Hematopoietic multipotent progenitor cell treated with erythropoietin and hydrocortisone succinate and interleukin-3 and kit ligand, for 17 days (in vitro differentiated cells): ENCODE measurements at places on chromosomes 3 and 15.

DNA sequence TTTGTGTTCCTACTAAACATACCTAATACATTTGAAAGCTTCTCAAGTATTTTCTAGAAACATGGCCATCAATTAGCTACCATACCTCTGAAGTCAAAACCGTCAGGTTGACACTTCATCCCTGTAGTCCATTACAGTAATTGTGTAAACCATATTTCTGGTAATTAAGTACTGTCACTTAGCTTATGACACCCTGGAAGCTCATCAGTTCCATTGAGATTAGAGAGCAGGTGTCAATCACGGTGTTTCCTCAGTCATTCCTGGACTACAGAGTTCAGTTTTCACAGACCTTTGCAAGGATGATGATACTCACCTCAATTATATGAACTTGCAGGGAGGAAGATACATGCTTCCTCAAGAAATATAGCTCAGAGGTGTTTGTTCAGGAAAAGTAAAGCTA lies 552.0 kb downstream of the SI start:
- DNase-seq = no peak

DNA sequence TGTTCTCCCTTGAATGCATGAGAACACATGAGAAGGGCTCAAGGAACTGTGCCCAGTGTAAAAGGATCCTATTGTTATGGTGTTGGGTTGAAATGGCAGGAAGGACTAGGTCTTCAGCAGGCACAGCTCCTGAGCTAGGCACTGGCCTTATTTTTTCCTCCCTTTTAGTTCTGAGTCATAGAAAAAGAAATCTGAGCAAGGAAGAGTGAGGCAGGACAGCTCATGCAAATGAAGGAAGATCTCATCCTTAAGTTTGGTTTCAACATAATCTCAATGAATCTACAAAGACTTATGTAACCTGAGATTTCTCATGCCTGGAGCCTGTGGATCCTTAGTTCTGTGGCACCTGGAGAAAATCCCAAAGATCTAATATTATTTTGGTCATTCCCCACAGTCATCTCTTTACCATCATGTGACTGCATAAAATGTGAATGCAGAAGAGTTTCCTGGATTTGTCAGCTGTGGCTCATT lies 188.6 kb upstream of the TBL1XR1 start:
- no peak for DNase-seq

DNA sequence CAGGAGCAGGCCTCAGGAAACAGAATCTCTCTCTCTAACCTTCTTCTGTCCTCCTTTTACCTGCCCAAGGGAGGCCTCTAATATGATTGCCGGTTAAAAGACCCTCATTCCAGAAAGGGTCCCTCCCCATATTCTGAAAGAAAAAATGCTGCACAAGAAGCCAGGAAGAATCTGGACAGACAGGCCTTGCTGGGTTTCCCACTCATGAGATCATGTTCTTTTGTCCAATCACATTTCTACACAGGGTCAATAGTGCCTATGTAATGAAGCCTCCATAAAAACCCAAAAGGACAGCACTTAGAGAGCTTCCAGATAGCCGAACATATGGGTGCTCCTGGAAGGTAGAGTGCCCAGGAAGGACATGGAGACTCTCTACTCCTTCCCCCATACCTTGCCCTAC lies 146.0 kb downstream of the MYO9A start:
- DNase-seq = no peak

- no peak for DNase-seq
Measured at GRCh38 chr3:17747890-17748247, 5.4 kb upstream of the TBC1D5 start.

- DNase-seq = no peak
Measured at GRCh38 chr3:16295298-16295890, 30.4 kb downstream of the OXNAD1 start.

DNA sequence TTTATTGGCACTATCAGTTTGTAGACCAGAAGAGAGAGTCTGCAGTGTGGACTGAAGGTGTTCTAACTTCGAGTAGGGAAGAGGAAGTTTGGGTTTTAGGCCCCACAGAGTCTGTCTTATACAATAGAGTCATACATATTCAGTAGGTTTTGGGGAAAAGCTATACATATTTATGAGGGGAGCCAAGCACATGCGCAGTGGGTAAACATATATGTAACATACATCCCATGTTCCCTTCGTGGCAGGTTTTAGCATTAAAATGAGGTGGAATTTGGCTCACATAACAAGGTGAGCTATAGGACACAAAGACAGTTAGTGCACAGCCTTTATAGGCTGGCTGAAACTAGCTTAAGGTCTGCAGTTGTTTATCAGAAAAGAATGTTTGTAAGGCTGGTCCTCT lies 4.9 kb downstream of the GALK2 start:
- DNase-seq = no peak

DNA sequence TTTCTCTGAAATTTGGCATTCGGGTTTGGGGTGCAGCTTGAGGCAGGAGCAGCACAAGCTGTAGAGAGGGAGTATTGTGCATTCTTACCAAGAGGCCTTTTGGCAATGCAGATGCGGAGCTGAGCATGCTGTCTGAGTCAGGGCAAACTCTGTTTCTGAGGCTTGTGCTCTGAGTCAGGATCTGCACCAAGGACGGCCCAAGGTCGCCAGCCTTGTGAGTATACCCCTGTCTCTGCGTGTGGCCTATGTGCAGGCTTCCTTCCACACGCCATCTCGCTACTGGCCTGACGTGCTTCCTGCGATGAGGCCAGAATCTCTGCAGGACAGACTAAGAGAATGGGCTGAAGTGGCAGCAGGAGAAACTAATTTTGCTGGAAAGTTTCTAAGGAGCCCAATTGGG lies 83.8 kb upstream of the ROPN1 start:
- DNase-seq = no peak

GRCh38 chr3:21703291-21703690 lies 47.7 kb downstream of the ZNF385D start:
- no peak for DNase-seq

- no peak for DNase-seq
Measured at GRCh38 chr3:8727605-8728512, 5.7 kb upstream of the CAV3 start.

GRCh38 chr3:126350502-126351085 lies 6.6 kb downstream of the KLF15 start:
- no peak for DNase-seq

GRCh38 chr15:64912379-64913325 lies 950 bp downstream of the ANKDD1A start:
- DNase-seq = no peak

DNA sequence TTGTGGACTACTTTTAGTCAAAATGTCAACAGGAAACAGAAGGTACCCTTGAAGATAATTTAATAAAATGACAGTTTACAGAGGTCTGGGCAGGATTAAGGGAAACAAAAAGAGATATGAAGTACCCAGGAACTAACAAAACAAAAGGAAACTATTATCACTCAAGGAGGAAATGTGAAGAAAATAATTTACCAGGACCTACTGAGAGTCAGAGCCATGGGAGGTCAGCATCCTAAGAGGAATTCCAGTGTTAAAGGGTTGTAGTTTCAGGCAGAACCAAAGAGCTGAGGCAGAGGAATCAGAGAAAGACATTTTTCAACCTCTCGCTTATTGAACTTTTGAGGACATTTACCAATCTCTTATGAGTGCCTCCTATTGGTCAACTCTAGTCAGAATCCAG lies 408.9 kb upstream of the CBLB start:
- DNase-seq = no peak

DNA sequence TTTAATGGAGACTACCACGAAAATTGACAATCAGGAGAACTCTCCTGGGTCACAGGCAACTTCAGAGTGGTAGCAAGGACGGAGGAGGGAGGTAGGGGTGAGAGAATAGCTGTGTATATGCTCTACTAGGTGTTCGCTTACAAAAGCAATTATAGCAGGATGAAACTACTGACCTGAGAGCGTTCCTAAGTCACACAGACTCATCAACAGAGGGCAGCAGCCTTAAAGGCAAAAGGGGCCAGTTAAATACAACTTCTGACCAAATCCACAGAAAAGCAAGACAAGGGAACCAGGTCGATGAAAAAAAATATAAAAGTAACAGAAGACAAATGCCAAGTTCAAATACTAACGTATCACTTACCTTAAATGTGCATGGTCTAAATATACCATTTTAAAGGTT lies 894.6 kb downstream of the PLOD2 start:
- DNase-seq = no peak

DNA sequence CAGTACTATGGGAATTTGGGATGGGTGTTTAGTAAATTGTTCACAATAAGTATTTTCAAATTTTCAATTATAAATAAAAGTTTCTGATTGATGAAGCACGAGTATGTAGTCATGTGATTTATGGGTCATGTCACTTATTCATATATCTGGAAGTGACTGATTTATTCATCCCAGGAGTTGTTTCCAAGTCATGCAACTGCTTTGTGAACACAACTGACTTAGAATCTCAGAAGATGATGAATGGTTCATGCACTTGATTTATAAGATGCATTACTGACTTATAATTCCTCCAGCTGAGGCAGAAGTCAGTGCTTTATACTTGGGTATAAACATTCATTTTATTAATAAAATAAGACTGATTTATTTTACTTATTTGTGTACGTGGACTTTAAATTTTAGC lies 137.8 kb upstream of the CBLB start:
- DNase-seq = no peak

DNA sequence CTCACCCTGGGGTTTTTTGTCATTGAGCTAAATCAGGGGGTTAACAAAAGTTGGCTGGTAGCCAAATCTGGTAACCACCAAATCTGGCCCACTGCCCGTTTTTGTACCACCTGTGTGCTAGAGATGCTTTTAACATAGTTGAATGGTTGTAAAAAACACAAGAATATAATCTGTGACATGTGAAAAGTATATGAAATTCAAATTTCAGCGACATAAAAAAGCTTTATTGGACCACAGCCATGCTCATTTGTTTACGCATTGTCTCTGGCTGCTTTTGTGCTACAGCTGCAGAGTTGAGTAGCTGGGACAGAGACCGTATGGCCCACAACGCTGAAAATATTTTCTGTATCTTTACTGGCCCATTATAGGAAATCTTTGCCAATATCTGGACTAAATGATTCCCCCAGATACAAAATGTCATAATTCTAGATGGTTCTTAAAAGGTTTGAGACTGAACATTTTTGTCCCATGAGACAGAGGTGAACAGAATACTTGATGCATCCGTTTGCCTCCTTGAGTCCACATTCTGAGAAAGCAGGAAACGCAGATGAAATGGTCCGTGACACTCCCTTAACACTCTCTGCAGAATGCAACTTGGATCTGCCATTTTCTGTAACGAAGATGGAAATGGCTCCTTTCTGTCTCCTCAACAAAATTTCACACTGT lies 120.9 kb upstream of the PDZRN3 start:
- DNase-seq = no peak

DNA sequence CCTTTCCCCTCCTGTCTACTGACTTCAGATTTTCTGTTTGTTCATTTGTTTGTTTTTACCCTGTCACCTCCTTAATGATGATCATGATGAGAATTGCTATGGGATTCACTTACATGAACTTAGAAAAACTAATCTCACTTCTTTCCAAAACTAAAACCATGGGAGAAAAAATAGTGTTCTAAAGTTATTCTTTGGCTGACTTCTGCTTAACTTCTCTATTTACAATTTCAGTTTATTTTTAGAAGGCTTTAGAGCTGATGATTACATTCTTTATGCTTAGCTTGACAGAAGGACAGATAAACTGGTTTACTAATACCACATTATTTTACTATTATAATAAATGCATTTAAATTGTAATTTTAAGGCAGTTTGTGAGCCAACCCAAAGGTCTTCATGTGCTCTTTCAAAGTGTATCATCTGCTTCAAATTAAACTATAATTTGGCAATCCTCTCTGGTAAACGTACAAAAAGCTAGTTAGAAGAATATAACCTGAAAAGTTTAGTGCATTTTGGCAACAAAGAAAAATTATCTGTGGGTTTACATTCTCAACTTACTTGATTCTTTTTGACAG lies 676.8 kb upstream of the UBE2E2 start:
- no peak for DNase-seq

DNA sequence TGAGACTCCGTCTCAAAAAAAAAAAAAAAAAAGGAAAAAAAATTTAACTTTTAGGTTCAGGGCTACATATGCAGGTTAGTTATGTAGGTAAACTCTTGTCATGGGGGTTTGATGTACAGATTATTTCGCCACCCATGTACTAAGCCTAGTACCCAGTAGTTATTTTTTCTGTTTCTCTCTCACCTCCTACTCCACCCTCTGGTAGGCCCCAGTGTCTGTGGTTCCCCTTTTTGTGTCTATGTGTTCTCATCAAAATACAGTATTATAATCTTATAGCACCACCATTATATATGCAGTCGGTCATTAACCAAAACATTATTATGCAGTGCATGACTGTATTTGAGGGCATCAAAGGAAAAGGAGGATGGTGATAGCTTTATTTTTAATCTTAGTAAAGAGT lies 47.3 kb downstream of the CHP1 start:
- no peak for DNase-seq

DNA sequence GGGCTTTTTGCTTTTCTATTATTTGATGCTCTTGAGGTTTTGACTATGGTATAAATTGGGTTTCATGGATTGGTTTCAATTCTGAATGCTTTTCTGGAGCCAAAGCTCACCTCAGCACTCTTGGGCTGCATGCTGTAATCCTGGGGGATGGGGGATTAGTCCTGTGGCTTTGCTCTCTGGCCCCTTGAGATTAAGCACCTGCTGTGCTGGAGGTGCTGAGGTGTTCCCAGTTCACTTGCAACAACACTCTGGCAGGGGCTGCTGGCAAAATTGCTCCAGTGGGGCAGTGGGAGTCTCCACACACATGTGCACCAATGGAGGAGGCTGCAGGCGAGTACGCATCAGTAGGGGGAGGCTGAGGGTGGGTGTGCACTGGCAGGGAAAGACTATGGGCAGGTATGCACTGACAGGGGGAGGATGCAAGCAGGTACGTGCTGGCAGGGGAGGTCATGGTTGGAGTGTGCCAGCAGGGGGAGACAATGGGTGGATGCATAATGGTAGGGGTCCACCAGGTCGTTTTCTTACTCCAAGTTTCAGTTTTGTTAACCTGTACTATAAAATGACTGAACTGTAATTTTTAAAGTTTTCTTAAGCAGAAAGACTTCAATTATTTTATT lies 489.2 kb downstream of the FGF12 start:
- DNase-seq = no peak
